ENCODE measurements at places on chromosomes 7 and 10.

- DNase-seq, result no peak
These were observed 254.3 kb upstream of the CACNA2D1 start for GRCh38 chr7:82697897-82698296.

- peak; percentile 8 for DNase-seq
These were observed 56.8 kb upstream of the DGKI start for GRCh38 chr7:137903382-137904169.

- DNase-seq, result no peak
These were observed 46.4 kb downstream of the ELFN1 start for GRCh38 chr7:1716263-1717094.

DNA sequence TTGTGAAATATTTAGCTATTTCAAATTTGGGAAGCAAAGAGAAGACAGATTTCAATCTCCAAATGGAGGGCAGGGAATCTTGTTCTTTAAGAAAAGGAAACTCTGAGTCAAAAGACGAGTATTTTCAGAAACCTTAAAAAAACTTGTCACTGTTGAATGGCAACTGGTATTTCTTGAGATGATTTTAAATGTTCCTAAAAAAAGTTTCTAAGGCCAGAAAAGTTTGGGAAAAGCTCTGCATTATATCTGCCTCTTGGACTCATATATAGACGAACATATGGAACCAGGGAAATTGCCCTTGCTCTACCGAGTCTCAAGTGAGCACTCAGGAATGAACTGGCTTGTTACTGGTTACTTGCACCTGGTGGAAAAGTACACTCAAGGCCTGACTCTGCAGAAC is 69.5 kb downstream of the ADAM22 start:
- no peak for DNase-seq

GRCh38 chr10:100912013-100912604 is 654 bp upstream of the SLF2 start:
- no peak for DNase-seq

GRCh38 chr7:24917510-24918239 is 62.3 kb downstream of the OSBPL3 start:
- DNase-seq, result no peak

- DNase-seq, result no peak
These were observed at the start of gene DYNC1I1 for GRCh38 chr7:95772298-95772770. Gene DYNC1I1 (plus strand): TSS chr7:95772554. CDS start chr7:95804730, 32,176 bp downstream.

- DNase-seq, result no peak
These were observed 18.3 kb downstream of the ADAMTS14 start for GRCh38 chr10:70690589-70690988.

DNA sequence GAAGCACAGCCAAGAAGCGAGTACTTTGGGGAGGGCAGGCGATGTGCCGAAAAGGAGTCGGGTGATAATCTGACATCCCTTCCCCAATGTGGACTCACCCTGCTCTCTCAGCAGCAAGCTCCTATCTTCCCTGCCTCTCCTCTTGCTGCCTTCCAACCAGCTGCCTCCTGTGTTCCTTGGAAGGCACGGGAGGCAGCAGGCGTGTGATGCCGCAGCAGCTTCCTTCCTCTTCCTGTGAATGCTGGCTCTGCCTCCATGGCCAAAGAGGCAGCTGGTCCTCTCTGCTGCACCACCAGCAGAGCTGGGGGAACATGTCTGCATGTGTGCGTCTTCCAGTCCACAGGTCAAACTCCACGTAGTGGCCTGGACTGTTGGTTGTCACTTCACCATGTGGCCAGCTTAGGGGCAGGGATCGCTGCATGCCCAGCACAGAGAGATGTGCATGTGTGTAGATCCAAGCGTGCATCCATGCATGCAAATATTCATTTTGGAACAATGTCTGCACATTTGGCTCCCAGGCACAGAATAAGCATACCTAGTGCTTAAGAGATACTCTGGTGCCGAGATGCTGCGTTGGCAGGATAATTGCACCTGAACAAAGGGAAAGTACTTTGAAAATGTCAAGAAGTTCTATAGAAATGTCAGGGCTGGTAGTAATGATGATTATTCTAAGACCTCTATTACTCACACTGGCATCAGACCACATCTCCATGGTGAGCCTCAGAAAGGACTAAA is 499.8 kb downstream of the PLXNA4 start:
- DNase-seq, result no peak

DNA sequence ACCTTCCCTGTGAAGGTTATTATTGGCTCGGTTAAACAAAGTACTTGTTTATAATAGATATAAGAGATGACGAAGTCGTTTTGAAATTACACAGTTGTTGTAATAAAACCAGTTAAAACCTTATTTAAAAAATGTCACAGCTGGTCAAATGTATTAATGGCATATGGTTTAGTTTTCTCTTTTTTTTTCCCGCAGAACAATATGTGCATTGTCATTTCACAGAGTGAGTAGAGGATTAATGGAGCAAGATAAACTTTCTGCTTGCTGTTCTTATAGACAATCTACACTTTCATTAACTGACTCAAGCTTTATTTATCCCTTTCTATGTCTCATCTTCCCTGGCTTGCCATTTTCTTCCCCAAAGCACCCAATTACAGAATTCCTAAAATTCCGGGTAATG is 404.3 kb upstream of the NPVF start:
- no peak for DNase-seq

- DNase-seq, result no peak
These were observed 7.5 kb downstream of the KCP start for GRCh38 chr7:128902761-128903585.

DNA sequence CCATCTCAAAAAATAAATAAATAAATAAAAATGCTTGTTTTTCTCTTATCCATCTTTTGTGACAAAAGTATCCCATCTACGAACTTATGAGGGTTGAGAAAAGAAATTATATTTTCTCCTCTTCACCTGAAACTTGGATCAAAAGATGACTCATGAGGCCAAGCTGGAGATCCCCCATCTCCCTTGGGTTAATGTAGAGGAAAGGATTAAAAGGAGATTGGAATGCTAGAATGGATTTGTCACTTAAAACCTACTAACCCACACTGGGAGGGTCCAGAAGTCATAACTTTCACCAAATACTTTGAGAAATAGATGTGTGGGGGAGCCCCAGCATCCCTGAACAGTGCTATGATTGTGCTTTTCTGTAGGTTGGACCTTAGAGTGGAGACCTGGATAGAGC is 46.3 kb upstream of the PIK3CG start:
- no peak for DNase-seq

DNA sequence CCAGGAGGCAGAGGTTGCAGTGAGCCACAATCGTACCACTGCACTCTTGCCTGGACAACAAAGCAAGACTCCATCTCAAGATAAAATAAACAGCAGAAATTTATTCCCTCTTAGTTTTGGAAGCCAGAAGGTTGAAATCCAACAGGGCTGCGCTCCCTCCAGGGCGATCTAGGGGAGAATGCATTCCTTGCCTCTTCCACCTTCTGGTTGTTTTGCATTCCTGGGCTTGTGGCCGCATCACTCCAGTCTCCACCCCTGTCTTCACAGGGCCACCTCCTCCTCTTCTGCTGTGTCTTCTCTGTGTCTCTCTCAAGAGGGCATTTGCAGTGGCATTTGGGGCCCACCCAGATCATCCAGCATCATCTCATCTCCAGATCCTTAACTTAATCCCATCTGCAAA is 36.2 kb downstream of the LIMK1 start:
- DNase-seq, result no peak

DNA sequence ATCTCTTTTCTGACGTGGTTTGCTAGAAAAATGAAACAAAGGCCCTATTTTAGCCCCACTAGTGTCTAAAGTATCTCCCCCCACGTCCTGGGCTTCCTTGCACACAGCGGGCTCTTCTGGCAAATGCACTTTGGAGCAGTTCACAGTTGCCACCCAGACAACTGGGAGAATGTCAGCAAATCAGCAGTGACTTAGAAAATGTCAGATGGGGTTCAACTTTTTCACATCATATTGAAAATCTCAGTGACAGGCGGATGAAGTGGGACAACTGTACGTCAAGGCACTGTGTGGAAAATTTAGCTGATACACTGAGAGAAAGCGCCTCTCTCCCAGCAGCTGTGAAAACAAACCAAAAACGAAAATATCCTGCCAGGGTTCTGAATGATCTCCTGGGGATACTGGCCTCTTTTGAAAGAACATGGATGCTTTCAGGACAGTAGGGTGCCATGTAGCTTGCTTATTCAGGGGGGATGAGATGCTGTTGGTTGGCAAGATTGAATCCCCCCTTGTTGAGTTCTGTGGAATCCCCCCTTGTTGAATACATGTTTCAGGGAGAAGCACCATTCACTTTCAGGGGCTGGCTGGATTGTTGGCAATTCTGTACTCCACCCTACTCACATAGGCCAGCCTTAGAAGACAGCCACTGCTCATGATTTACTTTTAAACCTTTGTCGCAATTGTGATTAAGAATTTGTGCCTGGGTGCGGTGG is 372.8 kb upstream of the CELF2 start:
- DNase-seq, result no peak

- no peak for DNase-seq
These were observed 31.7 kb downstream of the ZNF775 start for GRCh38 chr7:150410680-150411346.

- DNase-seq, result no peak
These were observed 73.7 kb upstream of the PPIF start for GRCh38 chr10:79273604-79274003.

DNA sequence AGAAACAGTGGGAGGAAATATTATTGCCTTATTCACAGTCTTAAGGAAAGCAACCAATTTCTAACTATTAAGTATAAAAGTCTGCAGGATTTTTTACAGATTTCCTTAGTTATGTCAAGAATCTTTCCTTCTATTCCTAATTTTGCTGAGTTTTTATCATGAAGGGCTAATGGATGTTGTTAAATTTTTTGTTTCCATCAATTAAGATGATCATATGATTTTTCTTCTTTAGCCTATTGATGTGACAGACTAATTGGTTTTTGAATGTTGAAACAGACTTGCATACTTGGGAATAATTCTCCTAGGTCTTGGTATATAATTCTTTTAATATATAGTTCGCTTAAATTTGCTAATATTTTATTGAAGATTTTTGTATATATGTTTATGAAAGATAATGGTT is 569.1 kb upstream of the KCND2 start:
- no peak for DNase-seq

DNA sequence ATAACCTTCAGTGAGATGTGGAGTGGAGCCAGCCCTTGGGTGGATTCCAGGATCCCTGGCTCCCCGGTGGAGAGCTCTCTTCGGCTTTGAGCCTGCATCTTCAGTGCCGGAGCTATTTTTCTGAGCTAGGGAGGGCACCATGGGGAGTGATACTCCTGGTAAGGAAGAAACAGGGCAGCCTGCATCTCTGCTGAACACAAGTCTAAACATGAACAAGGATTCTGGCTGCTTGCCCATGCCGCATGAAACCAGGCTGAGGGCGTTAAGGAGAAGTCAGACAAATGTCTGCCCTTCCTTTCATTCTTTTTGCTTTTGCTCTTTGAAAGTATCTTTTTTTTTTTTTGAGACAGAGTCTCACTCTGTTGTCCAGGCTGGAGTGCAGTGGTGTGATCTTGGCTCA is 60.4 kb downstream of the EVX1 start:
- DNase-seq, result no peak

DNA sequence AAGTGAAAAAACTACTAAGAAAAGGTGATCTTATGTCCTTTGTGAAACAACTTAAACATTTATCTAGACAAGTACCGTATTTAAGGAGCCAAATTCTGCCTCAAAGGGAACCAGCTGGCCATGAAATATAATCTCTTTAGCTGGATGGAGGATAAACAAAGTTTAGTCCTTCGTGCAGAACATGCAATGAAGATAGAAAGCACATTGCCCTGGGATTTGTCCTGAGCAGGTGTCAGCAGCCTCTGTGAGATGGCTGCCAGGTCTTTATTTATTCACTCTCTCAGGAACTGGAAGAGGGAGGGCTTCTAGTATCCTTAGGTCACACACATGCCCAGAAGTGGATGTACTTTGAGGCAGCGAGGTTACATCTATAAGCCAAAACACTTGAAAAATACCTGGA is 57.4 kb upstream of the CASD1 start:
- DNase-seq, result no peak

DNA sequence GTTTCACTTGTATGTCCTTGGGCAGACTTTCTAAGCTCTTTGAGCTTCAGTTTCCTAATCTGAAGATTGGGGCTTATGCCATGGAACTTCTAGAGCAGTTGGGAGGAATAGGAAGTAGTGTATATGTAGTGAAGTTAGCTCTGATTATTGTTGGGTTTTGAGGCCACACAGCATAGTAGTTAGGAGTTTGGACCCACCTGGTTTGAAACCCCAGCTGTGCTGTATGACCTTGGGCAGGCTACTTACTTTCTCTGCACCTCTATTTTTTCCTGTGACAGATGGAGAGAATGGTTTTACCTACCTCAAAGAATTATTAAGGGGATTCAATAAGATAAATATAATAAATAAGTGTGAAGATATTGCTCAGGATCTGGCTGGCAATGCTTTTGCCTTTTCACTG is 61.4 kb upstream of the ADRB1 start:
- no peak for DNase-seq

GRCh38 chr10:46080886-46081285 is 34.8 kb upstream of the MSMB start:
- no peak for DNase-seq

GRCh38 chr10:74305730-74306129 is 154.7 kb downstream of the ADK start:
- no peak for DNase-seq

DNA sequence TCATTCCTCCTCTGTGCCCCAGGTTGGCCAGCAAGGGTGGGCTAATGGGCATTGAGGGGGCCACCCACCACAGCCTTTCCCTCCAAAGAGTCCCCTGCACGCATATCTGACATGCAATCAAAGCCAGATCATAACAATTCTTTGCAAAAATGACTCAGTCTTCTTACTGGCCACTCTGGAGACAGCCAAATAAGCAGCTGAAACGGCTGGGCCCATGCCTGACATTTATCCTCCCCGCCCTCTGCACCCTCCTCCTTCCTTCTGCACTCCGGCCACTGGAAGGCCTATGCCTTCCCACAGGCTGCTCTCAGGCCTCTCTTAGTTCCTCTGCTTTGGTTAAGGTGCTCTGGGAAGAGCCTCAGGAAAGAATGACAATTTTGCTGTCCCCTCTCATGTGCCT is 29.2 kb upstream of the NPFFR1 start:
- no peak for DNase-seq

- DNase-seq, result no peak
These were observed 43.9 kb downstream of the GHRHR start for GRCh38 chr7:31007634-31008033.

DNA sequence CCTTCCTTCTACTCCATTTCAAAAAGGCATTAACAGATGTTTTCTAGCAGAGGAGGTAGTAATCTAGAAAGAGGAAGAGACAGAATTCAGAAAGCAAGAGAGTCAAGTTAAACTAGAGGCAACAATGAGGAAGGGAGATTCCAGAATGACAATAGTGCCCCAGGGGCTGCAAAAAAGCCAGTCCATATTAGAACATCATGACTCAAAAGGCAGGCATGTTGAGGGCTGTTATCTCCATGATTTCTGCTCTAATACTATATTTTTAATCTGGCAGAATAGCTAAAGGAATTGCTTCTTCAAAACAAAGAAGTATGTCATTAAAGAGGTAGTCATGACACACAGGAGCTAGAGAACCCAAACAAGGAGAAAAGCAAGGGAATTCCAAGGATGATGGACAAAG is 599.6 kb downstream of the INHBA start:
- no peak for DNase-seq

DNA sequence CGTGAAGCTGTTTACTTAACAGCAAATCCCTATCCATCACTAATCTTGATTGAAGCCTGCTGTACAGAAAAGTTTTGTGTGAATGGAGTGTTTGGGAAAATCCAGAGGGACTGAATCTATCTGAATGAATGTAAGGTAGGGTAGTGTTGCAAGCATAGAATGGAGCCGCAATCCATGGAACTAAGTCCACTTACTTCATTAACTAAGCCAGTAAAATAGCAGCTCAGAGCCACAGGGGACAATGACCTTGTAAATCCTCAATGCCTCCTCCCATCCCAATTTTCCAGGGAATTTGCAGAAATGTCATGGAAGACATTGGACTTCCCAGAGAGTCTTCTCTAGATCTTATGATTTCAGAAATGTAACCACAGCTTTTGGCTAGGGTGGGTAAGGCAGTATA is 15.2 kb downstream of the TBATA start:
- no peak for DNase-seq

Data from stimulated activated CD4-positive, alpha-beta T cell treated with anti-CD3 and anti-CD28 coated beads, Interleukin-1b, Interleukin-23, amount 100 ng/mL, for 1 hour (primary cell).